ENCODE measurements at places on chromosomes 1 and 21.

DNA sequence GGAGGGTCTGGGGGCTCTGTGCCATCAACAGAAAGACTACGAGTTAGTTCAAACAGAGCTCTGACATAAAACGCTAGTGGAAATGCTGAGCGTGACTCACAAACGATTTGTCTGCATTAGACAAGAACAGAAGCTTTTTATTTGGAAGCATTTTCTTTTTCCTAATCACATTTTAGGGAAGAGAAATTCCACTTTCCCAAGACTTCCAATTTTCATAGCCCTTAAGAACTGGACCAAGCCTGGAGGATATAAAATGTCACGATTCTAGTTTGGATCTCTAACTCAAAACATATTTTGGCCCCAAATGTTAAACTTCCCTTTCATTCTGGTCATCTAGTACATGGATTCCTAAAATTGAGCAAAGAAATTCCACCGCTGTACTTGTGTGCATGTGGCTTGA is 320.0 kb downstream of the PCP4 start:
- DNase-seq: no peak

- DNase-seq: no peak
These were observed 27.0 kb upstream of the LYPD8 start for GRCh38 chr1:248782416-248783141.

DNA sequence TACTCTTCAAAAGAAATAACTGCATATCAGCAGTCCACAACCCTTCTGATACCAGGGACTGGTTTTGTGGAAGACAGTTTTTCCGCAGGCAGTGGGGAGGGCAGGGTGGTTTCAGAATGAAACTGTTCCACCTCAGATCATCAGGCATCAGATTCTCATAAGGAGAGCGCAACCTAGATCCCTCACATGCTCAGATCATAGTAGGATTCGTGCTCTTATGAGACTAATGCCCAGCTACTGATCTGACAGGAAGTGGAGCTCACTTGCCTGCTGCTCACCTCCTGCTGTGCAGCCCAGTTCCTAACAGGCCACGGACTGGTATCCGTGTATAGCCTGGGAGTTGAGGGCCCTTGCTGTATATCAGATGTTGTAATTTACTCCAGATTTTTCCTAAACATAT is 11.5 kb downstream of the RO60 start:
- DNase-seq: no peak

GRCh38 chr21:42974832-42975820 is 764 bp downstream of the PKNOX1 start:
- DNase-seq: peak; percentile 44

- peak; percentile 88 for DNase-seq
These were observed 16.0 kb upstream of the PIGV start for GRCh38 chr1:26771643-26772321.

GRCh38 chr1:66532798-66533783 is 862 bp upstream of the SGIP1 start:
- DNase-seq: no peak

DNA sequence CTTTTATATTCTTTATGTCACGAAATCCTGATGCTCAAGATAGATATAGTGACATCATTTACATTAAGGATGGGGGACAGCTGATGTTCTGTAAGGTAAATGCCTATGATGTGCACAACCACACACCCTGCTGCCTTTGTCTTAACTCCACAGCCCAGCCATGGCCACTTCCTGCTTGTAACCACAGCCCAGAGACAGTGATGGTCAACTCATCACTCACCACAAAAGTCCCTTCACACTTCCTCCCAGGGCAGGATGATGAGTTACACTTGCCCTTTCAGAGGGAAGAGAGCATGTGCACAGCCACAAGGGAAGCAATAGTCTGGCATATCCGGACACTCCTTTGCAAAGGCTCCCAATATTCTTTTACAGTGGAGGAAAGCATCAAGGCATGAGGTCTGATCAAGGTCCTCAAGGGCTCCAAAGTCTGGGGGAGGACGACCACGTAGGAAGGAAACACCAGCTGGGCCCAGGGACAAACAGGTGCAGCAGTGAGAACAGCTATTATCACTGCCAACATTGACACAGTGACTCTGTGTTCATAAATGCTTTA is 53.8 kb downstream of the PLPP3 start:
- no peak for DNase-seq

- DNase-seq: no peak
These were observed 58.6 kb downstream of the DDR2 start for GRCh38 chr1:162690672-162691434.

DNA sequence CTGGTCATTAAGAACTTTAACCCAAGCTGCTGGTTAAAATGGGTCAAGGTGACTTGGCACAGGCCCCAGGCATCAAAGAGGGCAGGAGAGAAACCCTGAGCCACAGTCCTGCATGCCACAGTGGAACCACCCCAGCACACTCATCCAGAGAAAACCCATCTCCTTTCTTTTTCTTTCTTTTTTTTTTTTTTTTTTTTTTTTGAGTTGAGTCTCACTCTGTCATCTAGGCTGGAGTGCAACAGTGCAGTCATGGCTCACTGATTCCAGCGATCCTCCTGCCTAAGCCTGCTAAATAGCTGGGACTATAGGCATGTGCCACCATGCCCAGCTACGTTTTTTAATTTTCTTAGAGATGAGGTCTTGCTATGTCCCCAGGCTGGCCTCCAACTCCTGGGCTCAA is 109.2 kb upstream of the RAB4A start:
- DNase-seq: no peak

DNA sequence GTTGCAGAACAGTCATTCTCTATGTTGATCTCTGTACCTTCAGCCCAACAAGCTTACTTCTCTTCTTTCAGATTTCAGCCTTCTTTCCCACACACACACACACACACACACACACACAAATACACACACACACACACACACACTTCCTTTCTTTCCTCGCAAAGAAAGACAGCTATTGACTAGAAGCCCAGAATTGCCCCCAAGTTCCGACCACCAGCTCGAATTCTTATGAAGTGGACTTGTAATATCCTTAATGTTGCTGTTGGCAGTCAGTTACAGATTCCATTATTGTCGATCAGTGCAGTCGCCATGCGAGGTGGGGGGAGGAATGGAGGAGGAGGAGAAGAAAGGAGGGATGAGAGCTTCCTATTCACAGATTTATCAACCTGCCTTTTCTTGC is 125.5 kb downstream of the CLEC20A start:
- DNase-seq: no peak

GRCh38 chr1:15748264-15748663 is 6.0 kb downstream of the TMEM82 start:
- no peak for DNase-seq

GRCh38 chr1:147717706-147718097 is 42.7 kb downstream of the GJA5 start:
- no peak for DNase-seq
